ENCODE measurements at places on chromosomes 16 and 17.

- DNase-seq, result peak; percentile 85
- H3K36me3 ChIP-seq, result no peaks in the 10 kb centered on the region
- H3K27ac ChIP-seq, result no peak overlapping the region
- H3K4me3 ChIP-seq, result peak overlapping the region; percentile 81
Measured at GRCh38 chr16:2969545-2970521, 685 bp downstream of the PAQR4 start.

GRCh38 chr16:67394155-67395104, 1.1 kb upstream of the TPPP3 start:
- no peak overlapping the region for H3K27ac ChIP-seq
- H3K4me3 ChIP-seq, result peak overlapping the region; percentile 33
- H3K4me1 ChIP-seq, result peaks cover 43% of the 10 kb centered on the region
- DNase-seq, result peak; percentile 72
- H3K27me3 ChIP-seq, result peaks cover 69% of the 10 kb centered on the region

DNA sequence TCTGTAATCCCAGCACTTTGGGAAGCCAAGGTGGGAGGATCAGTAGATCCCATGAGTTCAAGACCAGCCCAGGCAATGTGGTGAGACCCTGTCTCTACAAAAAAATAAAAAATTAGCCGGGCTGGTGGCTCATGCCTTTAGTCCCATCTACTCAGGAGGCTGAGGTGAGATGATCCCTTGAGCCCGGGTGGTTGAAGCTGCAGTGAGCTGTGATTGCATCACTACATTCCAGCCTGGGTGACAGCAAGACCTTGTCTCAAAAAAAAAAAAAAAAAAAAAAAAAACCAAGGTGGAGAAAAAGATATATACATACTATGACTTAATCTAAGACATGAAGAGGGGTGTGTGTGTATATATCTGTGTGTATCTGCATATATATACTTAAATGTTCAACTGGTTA, 26.7 kb downstream of the BBS2 start:
- no peaks in the 10 kb centered on the region for H3K4me1 ChIP-seq
- no peak for DNase-seq
- no peaks in the 10 kb centered on the region for H3K27me3 ChIP-seq

DNA sequence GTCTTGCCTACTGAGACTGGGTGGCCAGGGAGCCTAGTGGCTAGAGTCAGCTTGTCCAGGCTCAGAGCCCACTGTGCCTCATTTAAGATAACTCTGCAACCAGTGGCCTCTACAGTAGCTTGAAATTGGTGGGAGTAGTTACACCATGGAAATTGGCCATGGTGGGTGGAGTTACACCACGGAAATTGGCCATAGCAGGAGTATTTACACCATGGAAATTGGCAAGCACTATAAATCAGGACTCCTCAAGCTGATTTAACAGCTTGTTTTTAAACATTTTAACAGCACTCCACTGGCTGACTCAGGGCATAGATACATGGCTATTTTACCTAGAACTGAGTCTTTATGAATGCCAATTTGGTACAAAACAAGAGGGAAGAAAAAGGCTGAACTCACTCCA, 27.7 kb upstream of the AKTIP start:
- H3K36me3 ChIP-seq, result no peaks in the 10 kb centered on the region
- H3K4me3 ChIP-seq, result no peak overlapping the region
- no peaks in the 10 kb centered on the region for H3K4me1 ChIP-seq
- no peaks in the 10 kb centered on the region for H3K27me3 ChIP-seq
- DNase-seq, result no peak

DNA sequence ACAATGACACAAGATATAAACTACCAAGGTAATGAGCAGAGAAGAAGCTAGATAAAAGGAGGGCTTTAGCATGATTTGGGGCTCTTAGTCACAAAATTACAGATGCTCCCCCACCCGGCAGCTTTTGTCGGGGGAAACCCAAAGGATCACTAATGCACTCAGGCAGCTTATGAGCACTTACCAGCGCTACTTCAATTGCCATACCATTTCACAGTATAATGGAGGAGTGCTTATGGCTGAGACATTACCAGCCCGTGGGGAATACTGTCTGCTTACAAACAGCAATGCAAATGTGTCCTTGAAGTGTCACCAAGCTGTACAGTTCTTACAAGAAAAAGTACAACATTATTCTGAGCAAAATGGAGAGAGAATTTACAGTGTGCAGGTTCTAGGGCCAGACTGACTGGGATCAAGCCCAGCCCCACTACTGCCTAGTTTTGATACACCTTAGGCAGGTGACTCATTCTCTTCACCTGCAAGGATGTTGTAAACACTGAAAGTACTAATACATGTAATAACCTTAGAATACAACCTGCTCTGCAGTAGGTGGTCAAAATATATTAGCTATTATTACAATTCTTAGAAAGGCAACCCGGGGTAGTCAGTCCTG, 16.3 kb downstream of the ANKFY1 start:
- DNase-seq, result no peak
- no peaks in the 10 kb centered on the region for H3K36me3 ChIP-seq
- no peak overlapping the region for H3K27ac ChIP-seq

DNA sequence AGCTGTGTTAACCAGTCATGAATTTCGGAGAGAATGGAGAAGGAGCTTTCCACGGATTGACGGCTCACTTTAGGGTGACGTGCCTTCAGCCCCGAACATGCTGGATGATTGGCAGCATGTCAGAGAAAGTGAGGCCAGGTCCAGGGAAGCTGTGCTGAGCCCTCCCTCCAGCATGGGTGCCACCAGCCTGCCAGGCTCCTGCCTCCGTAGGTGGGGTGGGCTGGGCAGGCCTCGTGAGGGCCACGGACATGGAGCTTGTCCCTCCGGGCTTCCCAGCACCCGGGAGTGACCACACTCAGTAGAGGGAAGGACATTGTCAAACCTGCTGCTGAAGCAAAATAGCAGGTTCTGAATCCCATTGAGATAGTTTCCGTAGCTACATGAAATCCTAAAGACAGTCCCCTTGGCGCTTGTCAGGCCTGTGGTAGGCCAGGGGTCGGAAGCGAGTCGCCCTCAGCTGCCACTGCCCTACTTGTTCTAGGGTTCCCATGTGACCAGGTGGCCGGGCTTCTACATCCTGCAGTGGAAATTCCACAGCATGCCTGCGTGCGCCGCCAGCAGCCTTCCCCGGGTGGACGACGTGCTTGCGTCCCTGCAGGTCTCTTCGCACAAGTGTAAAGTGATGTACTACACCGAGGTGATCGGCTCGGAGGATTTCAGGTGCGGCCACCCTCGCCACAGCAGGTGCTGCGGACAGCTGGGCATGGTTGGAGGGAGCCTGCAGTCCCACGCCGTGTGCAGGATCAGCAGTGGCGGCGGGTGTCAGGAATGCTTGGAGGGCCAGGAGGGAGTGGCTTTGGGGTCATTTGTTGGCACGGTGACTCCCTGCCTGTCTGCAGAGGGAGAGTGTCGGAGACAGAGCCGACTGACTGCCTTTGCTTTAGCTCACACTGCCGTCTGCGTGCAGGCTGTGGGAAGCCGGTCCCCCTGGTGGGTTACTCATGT, 72.3 kb downstream of the SEC14L1 start:
- no peak for DNase-seq
- peaks cover 2% of the 10 kb centered on the region for H3K4me1 ChIP-seq
- no peaks in the 10 kb centered on the region for H3K36me3 ChIP-seq
- H3K27ac ChIP-seq, result no peak overlapping the region

DNA sequence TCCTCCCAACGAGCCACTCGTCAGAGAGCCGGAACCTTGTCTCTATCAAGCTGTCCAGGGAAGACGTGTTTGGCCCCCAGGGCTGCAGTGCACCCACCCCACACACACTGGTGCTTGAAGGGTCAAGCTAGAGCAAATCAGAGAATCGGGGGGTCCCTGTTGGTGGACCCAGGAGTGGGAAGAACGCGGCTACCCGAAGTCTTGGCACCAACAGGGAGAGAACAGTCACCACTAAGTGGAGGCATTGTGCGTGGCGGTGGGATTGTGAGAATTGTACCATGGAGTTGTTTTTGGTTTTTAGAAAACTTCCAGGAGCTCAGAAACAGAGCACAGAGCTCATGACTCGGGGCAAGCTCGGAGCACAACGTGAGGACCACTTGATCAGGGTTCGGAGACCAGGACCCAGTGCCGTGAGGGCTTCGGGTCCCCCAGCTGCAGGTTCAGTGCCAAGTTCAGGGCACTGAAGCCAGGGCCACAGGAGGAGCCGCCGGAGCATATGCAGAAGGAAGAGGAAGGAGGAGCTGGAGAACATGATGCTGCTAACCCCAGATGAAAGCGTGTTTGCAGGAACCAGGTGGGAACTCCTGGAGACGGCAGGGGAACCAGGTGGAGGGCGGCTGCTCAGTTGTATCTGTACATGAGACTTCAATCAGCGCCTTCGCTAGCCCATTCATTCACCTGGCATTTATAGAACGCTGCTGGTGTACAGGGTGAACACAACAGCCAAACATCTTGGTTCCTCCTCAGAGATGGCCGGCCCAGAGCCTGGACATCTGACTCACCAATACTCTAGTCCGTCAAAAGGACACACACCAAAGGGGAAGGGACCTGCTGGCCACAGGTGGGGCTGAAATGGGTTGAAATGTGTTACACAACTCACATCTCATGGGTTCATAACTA, 42.8 kb downstream of the METRNL start:
- no peak for DNase-seq
- no peak overlapping the region for H3K27ac ChIP-seq
- H3K4me3 ChIP-seq, result no peak overlapping the region
- H3K4me1 ChIP-seq, result peaks cover 7% of the 10 kb centered on the region
- H3K27me3 ChIP-seq, result peaks cover 61% of the 10 kb centered on the region

DNA sequence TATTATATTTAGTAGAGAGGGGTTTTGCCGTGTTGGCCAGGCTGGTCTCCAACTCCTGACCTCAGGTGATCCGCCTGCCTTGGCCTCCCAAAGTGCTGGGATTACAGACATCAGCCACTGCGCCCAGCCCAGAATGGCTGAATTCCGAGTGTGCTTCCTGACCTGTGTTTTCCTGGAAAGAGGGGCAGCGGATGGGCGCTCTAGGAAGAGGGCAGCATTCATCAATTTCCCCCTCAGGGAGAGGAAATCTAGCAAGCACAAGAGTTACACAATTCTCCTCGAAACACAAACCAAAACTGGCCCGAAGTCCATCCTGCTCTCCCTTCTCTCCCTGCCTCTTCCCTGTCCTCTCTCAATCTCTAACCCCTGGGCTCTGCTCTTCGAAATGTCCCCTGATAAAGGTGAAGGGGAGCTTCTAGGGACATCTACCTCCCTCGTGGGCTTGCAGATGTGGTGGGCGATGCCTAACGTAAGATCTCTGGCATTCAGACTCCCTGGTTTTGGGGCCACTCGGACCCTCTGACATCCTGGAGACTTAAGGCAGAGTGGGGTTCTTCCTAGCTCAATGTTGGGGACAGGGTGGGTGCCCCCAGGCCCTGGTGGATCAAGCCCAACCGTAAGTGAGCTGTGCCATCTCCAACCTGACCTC, 1.0 kb downstream of the IL27 start:
- no peak overlapping the region for H3K4me3 ChIP-seq
- H3K27me3 ChIP-seq, result no peaks in the 10 kb centered on the region
- no peak overlapping the region for H3K27ac ChIP-seq
- no peak for DNase-seq
- H3K4me1 ChIP-seq, result no peaks in the 10 kb centered on the region
- no peaks in the 10 kb centered on the region for H3K36me3 ChIP-seq

- H3K27me3 ChIP-seq, result no peaks in the 10 kb centered on the region
- no peaks in the 10 kb centered on the region for H3K36me3 ChIP-seq
Measured at GRCh38 chr16:17538927-17539326, 68.2 kb upstream of the XYLT1 start.

DNA sequence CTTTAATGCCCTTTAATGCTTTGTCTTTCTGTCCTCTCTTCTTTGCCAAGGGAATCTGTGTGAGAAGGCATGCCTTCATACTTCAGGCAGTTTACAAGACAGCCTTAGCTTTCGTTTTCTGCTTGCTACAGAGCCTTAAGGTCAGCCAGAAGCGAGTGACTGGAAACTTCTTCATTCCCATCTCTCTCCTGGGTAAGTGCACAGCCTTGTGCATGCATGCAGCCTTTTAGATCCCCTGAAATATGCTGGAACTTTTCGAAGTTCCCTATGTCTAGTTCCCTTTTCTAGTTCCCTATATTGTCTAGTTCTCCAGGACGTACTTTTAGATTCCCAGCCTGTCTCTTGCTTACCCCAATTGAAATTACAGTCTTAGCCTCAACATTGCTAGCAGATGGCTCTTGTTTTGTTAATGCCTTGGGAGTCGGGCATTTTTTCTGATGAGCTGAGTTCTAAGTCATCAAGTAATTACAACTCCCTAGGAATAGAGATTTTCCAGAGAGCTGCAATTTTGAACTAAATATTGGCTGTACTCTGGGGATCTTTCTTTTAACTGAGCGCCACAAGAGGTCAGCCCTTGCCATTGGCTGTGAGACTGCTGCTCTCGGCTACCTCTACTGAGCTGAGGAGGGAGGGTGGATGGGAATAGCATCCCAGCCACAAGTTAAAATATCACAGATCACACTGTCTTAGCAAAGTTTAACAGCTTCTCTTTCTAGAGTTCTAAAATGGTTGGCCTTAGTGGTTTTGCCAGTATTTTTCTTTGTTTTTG, 22.7 kb upstream of the PPM1D start:
- H3K36me3 ChIP-seq, result no peaks in the 10 kb centered on the region
- DNase-seq, result no peak
- no peak overlapping the region for H3K4me3 ChIP-seq
- H3K27me3 ChIP-seq, result no peaks in the 10 kb centered on the region
- no peaks in the 10 kb centered on the region for H3K4me1 ChIP-seq
- no peak overlapping the region for H3K27ac ChIP-seq

DNA sequence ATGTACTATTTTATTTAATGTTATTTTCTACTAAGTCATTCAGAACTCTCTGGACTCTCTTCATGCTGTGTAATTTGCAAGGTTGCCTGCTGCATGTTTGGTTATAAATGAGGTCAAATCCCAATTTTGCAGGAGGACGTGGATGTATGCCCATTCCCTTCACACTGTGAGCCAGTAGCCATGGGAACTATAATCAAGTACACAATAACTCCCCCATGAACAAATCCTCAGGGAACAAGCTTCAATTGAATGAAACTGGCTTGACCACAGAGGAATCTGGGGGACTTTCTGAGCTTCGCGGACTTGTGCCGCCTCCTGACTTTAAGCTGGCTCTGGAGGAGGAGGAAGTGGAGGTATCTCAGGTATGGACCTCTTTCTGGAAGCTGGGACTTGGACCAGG, 14.6 kb upstream of the KCTD13 start:
- H3K4me3 ChIP-seq, result no peak overlapping the region
- no peaks in the 10 kb centered on the region for H3K27me3 ChIP-seq

All from neural progenitor cell (in vitro differentiated cells).